Fibroblast of skin of right biceps (primary cell): ENCODE measurements at places on chromosomes 5 and 9.

DNA sequence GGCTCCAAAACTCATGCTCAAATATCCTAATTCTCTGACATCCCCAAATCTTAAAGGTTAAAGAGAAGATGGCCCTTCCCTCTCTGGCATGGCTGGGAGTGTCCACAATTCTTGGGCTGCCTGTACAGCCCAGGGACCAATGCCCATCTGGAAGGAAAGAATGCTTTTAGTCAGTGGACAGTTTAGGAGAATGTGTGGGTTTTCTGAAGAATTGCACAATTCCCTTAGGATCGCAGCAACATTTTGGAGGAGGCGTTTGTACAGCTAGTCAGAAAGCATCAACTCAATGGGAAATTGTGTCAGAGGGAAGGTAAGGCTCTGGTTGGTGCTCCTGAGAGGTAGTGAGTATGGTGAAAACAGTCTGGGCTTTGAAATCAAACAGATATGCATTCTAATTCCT, 15.0 kb downstream of the FAM193B start:
- peak; percentile 70 for DNase-seq

- peak; percentile 62 for DNase-seq
These were observed 99.5 kb upstream of the LMX1B start for GRCh38 chr9:126514037-126514821.

- peak; percentile 83 for DNase-seq
These were observed 97.9 kb upstream of the MAMDC2 start for GRCh38 chr9:69945671-69946141.

- DNase-seq = peak; percentile 56
These were observed 258.0 kb downstream of the NR3C1 start for GRCh38 chr5:143145243-143146160.

GRCh38 chr9:89427621-89428221, 70.2 kb downstream of the SEMA4D start:
- peak; percentile 68 for DNase-seq

GRCh38 chr5:174736331-174736721, 11.9 kb downstream of the MSX2 start:
- DNase-seq = peak; percentile 94

DNA sequence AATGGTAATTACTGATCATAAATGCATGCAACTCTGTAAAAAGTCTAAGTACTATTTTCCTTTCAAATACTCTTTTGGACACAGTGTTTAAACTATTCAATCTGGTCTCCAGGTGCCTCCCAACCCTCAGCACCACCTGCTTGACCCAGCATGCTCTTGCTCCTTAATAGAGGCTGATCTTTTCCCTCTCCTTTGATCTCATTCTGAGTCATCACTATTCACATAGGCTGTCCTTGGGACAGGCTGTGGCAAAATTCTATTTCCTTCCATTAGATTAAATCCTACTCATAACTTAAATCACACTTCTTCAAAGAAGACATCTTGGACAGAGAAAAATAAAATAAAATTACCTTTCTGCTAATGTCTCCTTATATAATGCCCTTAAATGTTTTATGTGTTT, 199.4 kb upstream of the ST8SIA4 start:
- DNase-seq = no peak

GRCh38 chr5:104071887-104072286, 509.3 kb upstream of the NUDT12 start:
- no peak for DNase-seq
